ENCODE measurements at places on chromosomes 1 and 21. TPM values are rescaled to one million over a fixed set of nuclear protein-coding genes. Genes with fewer than 3 reads are reported as not detected.

- no peak for DNase-seq
Measured at GRCh38 chr1:34625521-34626015, 129.3 kb upstream of the GJB5 start.

GRCh38 chr1:13722808-13723360 is 22.9 kb downstream of the PRDM2 start:
- DNase-seq, result no peak

DNA sequence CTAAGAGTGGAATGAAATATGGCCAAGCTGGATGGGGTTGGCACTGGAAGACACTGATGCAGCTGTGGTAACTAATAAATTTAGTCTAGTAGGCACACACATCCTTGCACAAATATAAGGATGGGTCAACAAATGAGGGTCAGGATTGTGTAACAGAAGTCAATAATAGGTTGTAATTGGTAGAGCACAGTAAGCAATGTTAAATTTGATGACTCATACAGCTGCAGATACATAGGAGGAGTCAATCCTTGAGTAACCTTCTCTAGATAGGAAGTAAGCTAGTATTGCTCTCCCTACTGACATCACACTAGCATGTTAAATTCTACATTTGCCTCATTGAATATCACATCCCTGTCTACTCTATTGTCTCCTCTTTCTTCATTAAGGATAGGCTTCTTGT is 332.1 kb downstream of the PTPRC start:
- no peak for DNase-seq

- no peak for DNase-seq
Measured at GRCh38 chr21:22224261-22224660, 1226.1 kb downstream of the NCAM2 start.

GRCh38 chr1:22876359-22877111 is 96.1 kb downstream of the LACTBL1 start:
- DNase-seq, result no peak

- DNase-seq, result no peak
Measured at GRCh38 chr1:159341736-159342135, 39.6 kb downstream of the FCER1A start.

DNA sequence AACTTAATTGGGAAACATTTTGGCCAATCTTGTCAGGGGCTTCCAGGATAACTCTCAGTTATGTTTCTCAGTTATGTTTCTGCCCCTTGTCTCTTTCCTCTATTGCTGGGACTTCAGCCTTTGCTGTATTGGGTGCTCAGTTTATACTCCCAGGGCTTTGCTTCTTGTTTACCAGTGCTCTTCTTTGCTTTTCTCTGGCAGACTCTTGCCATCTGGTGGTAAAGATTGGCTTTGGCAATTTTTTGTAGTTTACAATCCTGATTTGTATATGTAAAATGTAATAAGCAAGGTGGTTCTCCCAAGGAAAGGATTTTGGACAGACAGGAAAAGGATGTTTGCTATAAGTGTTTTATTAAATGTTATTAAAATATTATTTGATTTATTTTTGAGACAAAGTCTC is 37.9 kb downstream of the FABP3 start:
- peak; percentile 41 for DNase-seq

- no peak for DNase-seq
Measured at GRCh38 chr1:185565302-185565701, 168.9 kb upstream of the HMCN1 start.

- DNase-seq, result no peak
Measured at GRCh38 chr1:157080714-157081113, 18.9 kb downstream of the ETV3L start.

DNA sequence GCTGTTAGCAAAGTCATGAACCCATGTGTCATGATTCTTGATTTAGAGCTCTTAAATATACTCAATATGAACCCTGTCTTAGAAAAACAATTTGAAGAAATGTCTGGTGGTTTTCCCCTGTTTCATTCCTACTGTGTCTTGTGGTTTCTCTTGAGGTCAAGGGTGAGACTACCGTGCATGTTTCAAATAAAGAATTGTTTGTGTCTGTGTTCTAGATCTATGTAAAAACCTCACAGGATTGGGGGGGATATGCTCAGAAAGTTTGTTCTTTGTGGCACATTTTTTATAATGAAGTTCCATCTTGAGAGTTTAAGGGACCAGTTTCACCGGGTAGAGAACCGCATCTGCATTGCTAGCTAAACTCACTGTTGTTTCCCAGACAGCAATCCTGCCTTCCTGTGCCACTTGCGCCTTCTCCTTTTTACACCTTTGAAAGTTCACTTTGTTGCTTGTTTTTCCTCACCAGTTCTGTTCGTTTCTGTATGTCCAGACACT is 30.9 kb upstream of the CACYBP start:
- peak; percentile 42 for DNase-seq

DNA sequence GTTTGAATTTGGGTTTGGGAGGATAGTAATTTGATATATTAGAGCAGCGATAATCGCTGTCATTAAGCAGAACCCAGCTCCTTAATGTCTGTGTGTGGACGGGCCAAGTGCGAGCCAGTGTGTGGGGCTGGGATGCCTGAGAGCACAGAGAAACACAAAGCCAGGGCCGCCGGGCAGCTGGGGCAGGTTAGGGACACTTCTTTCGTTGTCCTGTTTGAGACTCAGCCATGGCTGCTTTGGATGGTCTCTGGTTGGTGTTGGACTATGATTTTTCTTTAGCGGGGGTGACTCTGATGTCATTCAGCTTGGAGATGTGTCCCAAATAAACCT is 33.4 kb downstream of the ABCG1 start:
- DNase-seq, result no peak

DNA sequence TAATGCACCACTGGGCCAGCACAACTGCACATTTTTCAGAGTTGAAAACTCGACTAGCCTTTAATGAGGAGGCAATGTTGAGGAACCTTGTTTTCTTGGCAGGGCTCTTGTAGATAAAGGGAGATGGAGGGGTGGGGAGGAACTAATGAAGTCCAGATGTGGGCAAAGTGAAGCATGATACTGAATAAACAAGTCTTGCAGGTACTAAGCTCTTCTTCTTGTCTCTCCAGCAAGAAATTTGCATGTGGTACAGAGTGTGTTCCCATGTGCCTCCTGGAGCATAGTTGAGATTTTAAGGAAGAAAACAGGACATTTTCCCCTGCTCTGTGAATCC is 47.0 kb downstream of the PLPP3 start:
- no peak for DNase-seq

DNA sequence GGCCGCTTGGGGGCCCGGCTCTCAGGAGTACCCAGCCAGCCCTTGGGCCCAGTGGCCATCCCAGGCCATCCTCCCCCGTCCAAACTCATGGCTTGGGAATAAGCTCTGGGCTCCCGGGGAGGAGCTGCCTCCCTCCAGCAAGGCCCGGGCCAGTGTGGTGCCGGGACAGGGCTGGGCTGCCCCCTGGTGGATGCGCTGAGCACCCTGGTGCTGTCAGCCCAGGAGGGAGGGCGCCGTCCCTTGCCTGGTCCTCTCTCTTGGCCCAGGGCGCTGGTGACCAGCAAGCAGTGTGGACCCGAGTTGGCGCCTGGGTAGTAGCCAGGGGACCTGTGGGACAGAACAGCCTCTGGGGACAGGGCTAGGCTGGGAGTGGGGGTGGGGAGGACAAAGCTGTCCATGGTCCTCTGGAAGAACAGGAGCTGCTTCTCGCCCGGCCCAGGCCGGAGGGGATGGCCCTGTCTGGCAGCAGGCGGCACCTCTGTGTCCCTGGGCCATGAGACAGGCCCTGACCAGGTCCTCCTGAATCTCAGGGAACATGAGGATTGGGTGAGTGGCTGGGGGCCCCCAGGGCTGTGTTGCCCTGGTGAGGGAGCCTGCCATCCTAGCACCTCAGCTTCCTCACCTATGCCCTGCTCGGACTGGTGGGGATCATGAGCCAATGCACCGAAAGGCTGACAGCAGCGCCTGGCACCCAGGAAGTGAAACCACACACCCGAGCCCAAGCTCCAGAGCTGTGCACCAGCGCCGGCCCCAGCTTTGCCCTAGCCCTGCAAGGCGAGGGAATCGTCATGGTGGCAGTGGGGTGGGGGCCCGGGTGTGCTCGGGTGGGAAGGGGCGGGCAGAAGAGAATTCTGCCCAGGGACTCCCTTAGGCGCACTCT is 9.4 kb downstream of the MORN1 start:
- DNase-seq, result peak; percentile 71

DNA sequence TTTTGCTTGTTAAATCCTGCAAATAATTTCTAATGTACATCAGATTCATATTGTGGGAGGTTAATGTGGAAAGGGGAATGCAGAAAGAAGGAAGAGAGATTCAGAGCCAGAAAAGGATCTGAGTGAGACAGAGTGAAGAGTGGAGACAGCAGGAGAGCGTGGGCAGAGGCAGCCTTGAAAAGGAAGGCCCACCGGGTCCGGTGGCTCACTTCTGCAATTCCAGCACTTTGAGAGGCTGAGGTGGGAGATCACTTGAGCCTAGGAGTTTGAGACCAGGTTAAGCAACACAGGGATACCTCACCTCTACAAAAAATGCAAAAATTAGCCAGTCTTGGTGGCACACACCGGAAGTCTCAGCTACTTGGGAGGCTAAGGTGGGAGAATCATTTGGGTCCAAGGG is 222.0 kb upstream of the RAB4A start:
- no peak for DNase-seq

DNA sequence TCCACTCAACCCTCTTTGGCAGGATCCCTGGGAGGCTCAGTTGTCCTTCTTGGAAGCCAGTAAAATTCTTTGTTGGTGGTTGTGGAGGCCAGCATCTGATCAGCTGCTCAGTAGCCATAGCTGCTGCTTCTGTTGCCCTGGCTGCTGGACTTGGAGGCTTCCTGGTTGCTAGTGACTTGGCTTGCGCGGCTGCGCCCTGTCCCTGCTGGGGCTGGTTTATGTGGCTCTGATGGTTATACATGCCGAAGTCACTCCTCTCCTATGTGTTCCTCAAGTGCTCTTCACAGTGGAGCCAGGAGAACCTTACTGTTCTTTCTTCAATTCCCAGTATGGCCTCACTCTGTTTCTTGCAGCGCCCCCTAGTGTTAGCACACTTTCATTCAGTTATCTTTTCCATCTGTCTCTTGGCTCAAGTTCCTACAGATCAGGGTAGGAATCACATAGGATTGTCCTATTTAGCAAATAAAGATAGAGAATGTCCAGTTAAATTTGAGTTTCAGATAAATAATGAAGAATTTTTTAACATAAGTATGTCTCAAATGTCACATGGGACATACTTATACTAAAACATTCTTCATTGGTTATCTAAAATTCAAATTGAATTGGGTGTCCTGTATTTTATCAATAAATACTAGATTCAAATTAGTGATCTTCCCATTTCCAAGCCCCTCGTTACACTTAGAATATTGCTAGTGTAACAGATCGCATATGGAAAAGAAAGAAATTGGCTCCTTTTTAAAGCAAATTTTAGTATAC is 176.5 kb downstream of the TGFB2 start:
- DNase-seq, result no peak

- DNase-seq, result no peak
Measured at GRCh38 chr1:187853505-187853904, 1024.8 kb downstream of the PLA2G4A start.

- DNase-seq, result no peak
Measured at GRCh38 chr1:41812453-41812852, 106.3 kb downstream of the HIVEP3 start.

- DNase-seq, result no peak
Measured at GRCh38 chr1:219806642-219807041, 121.7 kb downstream of the SLC30A10 start.

- DNase-seq, result no peak
Measured at GRCh38 chr1:983798-984475, 2.0 kb upstream of the PERM1 start.

GRCh38 chr1:117757668-117758067 is 151.8 kb downstream of the TENT5C start:
- no peak for DNase-seq

OR10T2 gene
- polyA plus RNA-seq, result not detected

BRDT gene
- polyA plus RNA-seq, result not detected

KCND3 gene
- 2.5 TPM for polyA plus RNA-seq

CLCA4 gene
- 0.04 TPM for polyA plus RNA-seq

INPP5B gene
- 18.8 TPM for polyA plus RNA-seq

MSH4 gene
- 0.24 TPM for polyA plus RNA-seq

PRR9 gene
- 0.06 TPM for polyA plus RNA-seq

SERPINC1 gene
- polyA plus RNA-seq, result 0.54 TPM

LAMB3 gene
- 156 TPM for polyA plus RNA-seq

SNX27 gene
- 20.0 TPM for polyA plus RNA-seq

SCP2 gene
- 287 TPM for polyA plus RNA-seq

NBPF10 gene
- 0.79 TPM for polyA plus RNA-seq

ARID1A gene
- 64.2 TPM for polyA plus RNA-seq

ATP1A1 gene
- polyA plus RNA-seq, result 823 TPM

Measured in large intestine (tissue), 12 donors.